ENCODE measurements at places on chromosomes 13 and 19. TPM values are rescaled to one million over a fixed set of nuclear protein-coding genes. Genes with fewer than 3 reads are reported as not detected.
A peak's percentile ranks its signal among the peaks of the same experiment; 100 is the strongest.

Gene ELOF1
- 49.4 TPM for total RNA-seq

Gene F2RL3
- not detected for total RNA-seq

Gene ZNF709
- 1.7 TPM for total RNA-seq

Gene IGFL2
- total RNA-seq: 57.7 TPM

Gene IL11
- 0.70 TPM for total RNA-seq

Gene KLK6
- total RNA-seq: 1.5 TPM

Gene SCN1B
- 1.9 TPM for total RNA-seq

Gene ZNF723
- not detected for total RNA-seq

Gene C19orf38
- total RNA-seq: 1.1 TPM

GRCh38 chr19:29624489-29625185 lies 18.6 kb downstream of the POP4 start:
- H3K36me3 ChIP-seq: no peaks in the 10 kb centered on the region
- no peak overlapping the region for H3K4me3 ChIP-seq
- DNase-seq: no peak
- H3K27ac ChIP-seq: no peak overlapping the region
- no peaks in the 10 kb centered on the region for H3K27me3 ChIP-seq

GRCh38 chr13:112616586-112617362 lies 28.8 kb upstream of the TUBGCP3 start:
- H3K4me3 ChIP-seq: no peak overlapping the region
- no peaks in the 10 kb centered on the region for H3K27me3 ChIP-seq
- no peak for DNase-seq
- peaks cover 10% of the 10 kb centered on the region for H3K4me1 ChIP-seq

DNA sequence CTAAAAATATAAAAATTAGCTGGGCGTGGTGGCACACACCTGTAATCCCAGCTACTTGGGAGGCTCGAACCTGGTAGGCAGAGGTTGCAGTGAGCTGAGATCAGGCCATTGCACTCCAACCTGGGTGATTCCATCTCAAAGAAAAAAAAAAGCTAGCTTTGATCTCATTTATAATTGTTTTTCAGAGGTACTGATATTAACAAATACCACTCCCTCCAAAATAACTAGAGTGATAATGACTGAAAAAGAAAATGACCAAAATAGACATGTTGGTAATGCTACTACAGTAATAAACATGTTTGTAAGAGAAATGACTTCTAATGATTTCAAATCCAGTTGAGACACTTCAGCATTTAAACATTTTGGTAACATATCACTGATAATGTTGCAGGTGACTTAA lies 13.0 kb downstream of the PDCD5 start:
- no peaks in the 10 kb centered on the region for H3K27me3 ChIP-seq
- H3K4me3 ChIP-seq: no peak overlapping the region
- H3K36me3 ChIP-seq: no peaks in the 10 kb centered on the region
- no peaks in the 10 kb centered on the region for H3K4me1 ChIP-seq
- no peak for DNase-seq

- H3K27me3 ChIP-seq: no peaks in the 10 kb centered on the region
- peak overlapping the region; percentile 98 for H3K4me3 ChIP-seq
- peaks cover 32% of the 10 kb centered on the region for H3K4me1 ChIP-seq
- peak; percentile 73 for DNase-seq
- peaks cover 1% of the 10 kb centered on the region for H3K36me3 ChIP-seq
- peak overlapping the region; percentile 82 for H3K27ac ChIP-seq
Measured at GRCh38 chr19:925087-925525, 729 bp upstream of the ARID3A start.

DNA sequence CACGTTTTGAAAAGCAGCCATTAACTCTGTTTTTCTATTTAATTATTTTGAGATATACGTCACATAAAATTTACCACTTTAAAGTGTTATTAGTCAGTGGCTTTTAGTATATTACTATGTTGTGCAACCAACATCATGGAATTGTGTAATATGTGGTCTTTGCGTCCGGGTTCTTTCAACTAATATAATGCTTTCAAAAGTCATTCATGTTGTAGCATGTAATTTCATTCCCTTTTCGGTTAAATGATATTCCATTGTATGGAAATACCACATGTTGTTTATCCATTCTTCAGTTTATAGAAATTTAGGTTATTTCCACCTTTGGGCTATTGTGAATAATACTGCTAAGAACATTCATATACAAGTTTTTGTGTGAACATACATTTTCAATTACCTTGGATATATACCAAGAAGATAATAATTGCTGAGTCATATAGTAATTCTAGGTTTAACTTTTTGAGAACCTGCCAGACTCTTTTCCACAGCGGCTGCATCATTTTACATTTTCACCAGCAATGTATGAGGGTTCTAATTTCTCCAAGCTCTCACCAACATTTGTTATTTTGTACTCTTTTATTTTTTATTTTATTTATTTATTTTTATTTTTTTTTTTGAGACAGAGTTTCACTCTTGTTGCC lies 28.1 kb upstream of the CLDN10 start:
- no peaks in the 10 kb centered on the region for H3K36me3 ChIP-seq
- no peak overlapping the region for H3K27ac ChIP-seq
- no peak overlapping the region for H3K4me3 ChIP-seq
- DNase-seq: no peak
- H3K4me1 ChIP-seq: 0 out of 2 replicates have a peak, but pooled peaks cover 4% of the 10 kb centered on the region

GRCh38 chr13:77230560-77230959 lies 96.3 kb downstream of the MYCBP2 start:
- no peak overlapping the region for H3K27ac ChIP-seq
- H3K36me3 ChIP-seq: no peaks in the 10 kb centered on the region
- H3K4me3 ChIP-seq: no peak overlapping the region
- no peak for DNase-seq
- no peaks in the 10 kb centered on the region for H3K4me1 ChIP-seq

GRCh38 chr13:110374431-110375370 lies 67.6 kb downstream of the COL4A2 start:
- no peaks in the 10 kb centered on the region for H3K36me3 ChIP-seq
- peaks cover 2% of the 10 kb centered on the region for H3K4me1 ChIP-seq
- DNase-seq: no peak

- H3K36me3 ChIP-seq: peaks cover 1% of the 10 kb centered on the region
- no peak overlapping the region for H3K4me3 ChIP-seq
- no peaks in the 10 kb centered on the region for H3K27me3 ChIP-seq
Measured at GRCh38 chr13:51953347-51954195, 57.7 kb downstream of the ATP7B start.

DNA sequence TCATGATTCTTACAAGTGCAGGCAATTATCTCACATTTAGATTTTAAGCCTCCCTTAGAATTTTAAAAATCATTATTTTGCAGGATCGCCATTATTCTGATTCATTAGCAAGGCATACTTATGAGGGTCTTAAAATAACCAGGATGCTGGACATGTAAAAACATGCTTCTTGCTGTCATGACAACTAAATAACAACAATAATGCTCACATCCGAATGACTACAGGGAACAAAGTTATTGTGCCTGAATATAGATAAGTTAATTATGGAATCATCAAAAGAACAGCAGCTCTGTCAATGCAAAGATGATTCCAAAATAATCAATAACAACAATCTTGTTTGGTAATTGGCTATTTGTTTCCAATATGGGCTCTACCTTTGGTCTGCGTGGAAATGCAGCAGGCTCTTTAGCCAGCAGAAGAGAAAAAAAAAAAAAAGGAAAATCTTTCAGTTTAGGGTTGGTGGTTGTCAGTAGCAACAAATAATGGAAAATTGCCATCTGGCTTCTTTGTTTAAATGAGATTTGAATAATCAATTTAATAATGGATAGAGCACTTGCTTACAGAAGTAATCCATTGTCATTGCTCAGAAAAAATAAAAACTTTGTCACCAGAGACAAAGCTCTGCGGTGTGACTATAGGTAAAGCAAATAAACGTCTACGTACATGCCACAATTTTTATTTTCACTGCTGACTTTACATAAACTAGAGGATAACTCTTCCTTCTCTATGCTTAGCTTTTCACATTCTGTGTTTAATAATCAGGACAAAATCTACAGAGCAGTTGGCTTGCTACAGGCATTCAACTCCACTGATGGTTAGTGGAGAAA lies 468.9 kb upstream of the TSHZ3 start:
- no peaks in the 10 kb centered on the region for H3K27me3 ChIP-seq
- no peak overlapping the region for H3K27ac ChIP-seq
- DNase-seq: no peak
- no peaks in the 10 kb centered on the region for H3K36me3 ChIP-seq
- H3K4me3 ChIP-seq: no peak overlapping the region

DNA sequence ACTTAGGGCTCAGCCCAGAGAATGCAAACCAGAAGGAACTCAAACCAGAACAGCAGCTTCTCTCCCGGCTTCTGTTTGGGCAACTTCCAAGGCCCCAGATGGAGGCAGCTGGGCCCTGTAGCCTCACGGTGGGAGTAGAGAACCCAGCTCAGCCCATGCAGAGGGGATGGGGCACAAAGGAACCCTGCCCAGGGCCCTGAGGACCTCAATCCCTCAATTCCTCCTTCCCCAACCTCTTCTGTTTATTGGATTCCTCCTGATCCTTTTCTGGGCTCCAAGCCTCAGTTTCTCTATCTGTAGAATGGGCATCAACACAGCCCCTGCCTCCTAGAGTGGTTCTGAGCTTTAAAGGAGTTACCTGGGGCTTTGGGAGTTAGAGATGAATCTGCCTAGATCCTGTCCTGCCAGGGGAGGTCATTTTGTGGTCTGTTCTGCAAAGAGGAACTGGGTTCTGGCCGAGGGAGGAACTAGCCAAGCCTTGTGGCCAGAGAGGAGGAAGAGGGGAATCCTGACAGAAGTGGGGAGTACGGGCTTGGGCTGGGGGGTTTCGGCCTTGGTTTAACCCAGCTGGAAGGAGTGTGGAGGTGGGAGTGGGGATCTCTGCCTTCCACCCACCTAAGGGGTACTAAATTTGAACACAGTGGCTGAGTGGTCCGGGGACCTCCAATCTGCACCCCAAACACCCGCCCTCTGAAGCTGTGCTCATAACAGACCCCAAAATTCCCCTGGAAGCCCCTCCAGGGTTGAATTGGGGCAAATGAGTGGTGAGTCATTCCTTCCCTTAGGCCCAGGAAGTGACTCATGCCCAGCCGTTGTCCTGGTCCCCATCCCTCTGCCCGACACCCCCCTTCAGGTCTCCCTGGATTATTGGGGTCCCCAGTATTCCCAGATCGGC lies 2.7 kb downstream of the ADGRE5 start:
- peaks cover 8% of the 10 kb centered on the region for H3K4me1 ChIP-seq
- H3K27ac ChIP-seq: peak overlapping the region; percentile 34
- no peak for DNase-seq
- H3K4me3 ChIP-seq: no peak overlapping the region
- no peaks in the 10 kb centered on the region for H3K27me3 ChIP-seq

Measured in Caco-2 (cell line).